ENCODE measurements at places on chromosomes 12 and 14.

DNA sequence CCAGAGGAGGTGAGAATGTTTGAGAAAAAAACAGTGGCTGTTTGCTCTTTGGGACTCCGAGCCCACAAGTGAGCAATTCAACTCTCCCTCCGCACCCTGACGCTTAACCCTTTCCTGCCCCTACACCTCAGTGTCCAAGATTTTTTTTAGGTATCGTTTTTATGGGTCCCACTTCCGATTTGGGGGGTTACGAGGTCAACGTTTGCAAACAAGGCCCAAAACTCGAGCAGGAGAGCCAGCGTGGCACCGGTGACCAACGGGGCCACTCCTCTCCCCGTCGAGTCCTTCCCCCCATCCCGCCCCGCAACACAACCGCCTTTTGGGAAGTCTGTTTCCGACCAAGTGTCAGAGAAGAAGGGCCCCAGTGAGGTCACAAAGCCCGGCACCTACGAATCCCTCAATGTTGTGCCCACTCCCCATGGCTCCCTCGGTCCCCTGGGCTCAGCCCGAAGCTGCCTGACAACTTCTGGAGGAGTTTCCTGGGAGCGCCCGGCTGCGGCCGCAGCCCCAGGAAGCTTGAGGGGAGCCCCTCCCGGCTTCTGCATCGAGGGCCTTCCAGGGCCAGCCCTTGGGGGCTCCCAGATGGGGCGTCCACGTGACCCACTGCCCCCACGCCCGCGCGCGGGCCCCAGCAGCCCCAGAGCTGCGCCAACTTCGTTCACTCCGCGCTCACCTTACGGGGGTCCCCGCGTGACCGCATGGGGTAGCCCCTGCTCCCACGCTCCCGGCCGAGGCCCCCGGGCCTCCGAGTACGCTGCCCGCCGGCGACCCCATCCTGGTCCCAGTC lies 1.2 kb downstream of the CDK2AP1 start:
- peak; percentile 42 for DNase-seq

GRCh38 chr14:66833816-66834215 lies 325.9 kb downstream of the GPHN start:
- no peak for DNase-seq

GRCh38 chr14:40955131-40955505 lies 651.6 kb upstream of the LRFN5 start:
- peak; percentile 2 for DNase-seq

- no peak for DNase-seq
These were observed 25.8 kb downstream of the PPP2R5E start for GRCh38 chr14:63517354-63517753.

GRCh38 chr12:69529021-69529420 lies 56.2 kb upstream of the CCT2 start:
- DNase-seq: no peak

GRCh38 chr12:75481013-75481705 lies 604 bp downstream of the GLIPR1 start:
- no peak for DNase-seq

DNA sequence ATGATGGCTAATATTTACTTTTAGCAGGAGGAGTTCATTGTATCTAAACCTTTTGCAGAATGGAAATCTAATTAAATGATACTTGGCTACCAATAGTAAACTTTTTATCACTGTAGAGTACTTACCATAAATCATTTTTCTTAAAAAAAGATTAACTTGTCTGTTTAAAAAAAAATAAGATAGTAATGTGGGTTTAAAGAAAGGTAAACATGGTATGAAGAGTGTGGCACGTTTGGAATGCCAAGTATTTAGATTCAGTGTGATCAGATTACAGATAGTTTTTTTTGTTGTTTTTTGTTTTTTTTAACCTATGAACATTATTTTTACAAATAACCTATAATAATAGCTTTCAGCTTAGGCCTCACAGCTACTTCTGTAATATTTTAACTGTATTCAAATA lies 25.8 kb downstream of the KTN1 start:
- peak; percentile 37 for DNase-seq

DNA sequence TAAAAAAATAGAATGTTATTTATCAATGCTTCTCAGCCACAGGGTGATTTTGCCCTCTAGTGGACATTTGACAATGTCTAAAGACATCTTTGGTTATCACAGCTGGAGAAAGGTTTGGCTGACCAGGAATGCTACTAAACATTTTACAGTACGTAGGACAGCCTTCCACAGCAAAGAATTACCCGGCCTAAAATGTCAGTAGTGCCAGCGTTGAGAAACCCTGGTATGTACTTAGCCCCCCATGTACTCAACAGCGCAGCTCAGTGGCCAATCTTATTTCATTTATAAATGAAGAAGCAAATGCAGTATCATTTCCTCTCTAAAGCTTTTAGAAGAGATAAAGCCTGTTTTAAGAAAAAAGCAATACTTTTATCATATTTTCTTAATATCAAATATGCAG lies 5.8 kb downstream of the MARK3 start:
- peak; percentile 23 for DNase-seq

GRCh38 chr12:116314477-116314876 lies 37.0 kb upstream of the MED13L start:
- no peak for DNase-seq

GRCh38 chr14:33457617-33458016 lies 493.3 kb downstream of the EGLN3 start:
- DNase-seq: no peak

DNA sequence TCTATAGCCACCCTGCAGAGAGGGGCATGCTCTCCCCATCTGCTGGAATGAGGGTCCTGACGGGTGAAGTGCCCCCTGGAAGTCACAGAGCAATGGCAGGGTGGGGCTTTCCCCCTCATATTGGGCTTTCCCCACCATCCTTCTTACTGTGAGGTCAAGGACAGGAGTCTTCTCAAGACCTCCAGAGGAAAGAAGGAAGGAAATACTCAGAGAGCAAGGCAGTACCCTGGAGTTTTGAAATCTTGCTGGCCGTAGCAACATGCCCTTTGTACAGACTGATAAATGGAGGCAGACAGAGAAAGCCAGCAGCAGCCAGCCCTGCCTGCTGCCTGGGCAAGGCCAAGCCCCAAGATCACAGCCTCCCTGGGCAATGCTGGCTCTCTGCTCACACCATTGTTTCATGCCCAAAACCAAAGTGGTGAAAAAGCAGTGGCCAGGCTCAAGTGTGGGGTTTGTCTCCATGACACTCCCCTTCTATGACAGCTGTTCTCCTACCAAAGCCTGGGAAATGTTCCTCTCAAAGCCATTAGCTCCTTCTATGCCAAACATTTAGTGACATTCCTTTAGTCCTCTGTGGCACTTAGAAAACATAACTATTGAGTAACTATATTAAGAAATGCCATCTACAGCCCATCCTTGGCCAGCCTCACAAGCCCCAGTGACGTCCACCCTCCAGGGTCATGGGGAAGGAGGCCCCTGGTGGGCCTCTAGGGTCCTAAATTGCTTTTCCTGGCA lies 13.2 kb upstream of the ITPK1 start:
- no peak for DNase-seq

GRCh38 chr14:57818511-57818910 lies 47.4 kb downstream of the SLC35F4 start:
- no peak for DNase-seq

DNA sequence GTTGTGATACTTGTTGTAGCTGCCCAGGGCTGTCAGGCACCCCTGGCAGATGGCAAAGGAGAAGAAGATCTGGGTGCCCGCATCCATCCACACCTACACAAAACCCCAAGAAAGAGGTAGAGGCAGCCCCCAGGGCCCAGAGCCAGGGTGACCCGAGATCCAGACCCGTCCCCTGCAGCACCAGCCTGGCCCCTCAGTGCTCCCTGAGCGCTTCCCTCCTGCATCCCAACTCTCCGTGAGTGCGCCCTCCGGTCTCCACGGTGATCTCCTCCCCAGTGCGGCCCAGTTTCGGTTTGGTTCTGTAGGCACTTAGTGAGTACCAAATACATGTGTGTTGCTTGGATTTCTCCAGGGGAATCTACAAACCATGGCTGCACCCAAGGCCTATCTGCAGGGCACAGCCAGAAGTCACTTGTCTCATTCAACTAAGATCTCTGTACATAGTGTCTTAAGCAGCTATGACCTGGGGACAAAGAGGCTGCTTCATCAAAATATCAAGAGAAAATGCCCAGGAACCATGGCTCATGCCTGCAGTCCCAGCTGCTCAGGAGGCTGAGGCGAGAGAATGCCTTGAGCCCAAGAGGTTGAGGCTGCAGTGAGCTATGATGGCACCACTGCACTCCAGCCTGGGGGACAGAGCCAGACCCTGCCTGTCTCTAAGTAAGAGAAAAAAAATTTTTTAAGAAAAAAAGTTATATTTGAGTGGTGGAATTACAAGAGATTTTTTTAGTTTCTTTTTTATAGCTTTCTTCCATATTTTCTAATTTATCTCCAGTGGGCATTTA lies 15.9 kb downstream of the SLC6A12 start:
- no peak for DNase-seq

DNA sequence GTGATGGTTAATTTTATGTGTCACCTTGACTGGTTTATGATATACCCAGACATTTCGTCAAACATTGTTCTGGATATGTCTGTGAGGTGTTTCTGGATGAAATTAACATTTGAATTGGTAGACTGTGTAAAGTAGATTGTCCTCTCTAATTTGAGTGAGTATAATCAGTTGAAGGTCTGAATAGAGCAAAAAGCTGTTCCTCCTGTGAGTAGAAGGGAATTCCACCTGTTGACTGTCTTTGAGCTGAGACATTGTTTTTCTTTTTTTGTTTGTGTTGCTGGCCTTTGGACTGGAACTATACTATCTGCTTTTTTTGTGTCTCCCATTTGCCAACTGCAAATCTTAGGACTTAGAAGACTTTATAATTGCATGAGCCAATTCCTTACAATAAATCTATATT lies 920.9 kb upstream of the LRFN5 start:
- no peak for DNase-seq

GRCh38 chr12:32419520-32419960 lies 20.2 kb downstream of the FGD4 start:
- no peak for DNase-seq

DNA sequence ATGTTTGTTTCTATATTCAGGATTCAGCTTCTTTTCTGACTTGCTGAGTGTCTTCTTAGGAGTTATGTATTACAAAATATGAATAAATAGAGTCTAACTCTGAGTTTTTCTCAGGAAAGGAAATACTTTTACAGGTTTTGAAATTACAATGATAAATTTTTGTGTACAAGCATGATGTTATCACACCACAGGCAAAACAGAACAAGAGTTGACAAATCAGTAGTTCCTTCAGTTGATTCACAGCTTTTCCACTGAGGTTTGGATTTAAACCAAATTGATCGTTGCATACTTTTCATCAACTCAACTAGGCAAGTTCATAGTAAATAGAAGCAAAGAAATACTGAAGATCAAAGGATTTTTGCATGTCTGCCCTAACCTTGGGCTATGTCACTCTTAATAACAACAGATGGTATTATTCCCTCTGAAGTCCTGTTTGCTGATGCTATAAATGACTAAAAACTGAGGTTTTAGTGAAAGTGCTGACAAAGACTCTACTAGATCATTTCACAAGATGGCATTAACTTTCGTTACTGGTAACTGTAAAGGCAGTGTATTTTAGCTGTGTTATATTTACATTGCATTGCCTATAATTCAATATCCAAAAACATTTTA lies 520.2 kb downstream of the FLRT2 start:
- no peak for DNase-seq

DNA sequence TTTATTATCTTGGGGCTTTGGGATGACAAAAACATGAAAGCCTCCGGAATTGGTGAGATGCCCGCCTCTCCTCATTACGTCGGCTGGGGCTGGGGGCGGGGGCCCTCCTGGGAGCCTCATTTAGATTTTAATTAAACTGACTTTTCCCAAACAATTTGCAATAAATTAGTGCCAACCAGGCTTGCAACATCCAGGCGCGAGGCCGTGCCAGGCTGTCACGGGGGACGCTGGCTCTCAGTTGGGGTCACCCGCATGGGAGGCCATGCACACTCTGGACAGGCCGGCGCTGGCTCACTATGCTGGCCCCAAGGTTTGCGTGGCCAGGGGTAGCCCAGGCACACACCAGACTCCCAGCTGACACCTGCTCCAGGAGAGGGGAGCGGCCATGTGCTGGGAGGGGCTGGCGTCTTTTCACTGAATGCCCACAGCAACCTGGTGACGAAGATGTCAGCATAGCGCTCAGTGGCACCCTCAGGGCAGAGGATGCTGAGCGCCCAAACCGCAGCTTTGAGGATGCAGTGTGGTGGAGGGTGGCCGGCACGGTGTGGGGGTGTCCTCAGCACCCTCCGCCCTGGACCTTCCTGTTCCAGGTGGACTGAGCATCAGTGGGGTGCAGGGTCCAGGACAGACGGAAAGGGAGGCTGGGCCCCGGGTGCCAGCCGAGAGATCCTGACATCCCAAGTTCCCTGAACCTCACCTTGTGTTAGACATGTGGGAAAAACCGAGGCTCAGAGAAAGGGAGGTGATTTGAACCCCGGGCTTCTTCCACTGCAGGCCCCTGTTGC lies 190.8 kb upstream of the C14orf180 start:
- DNase-seq: no peak

- DNase-seq: no peak
These were observed 152.7 kb downstream of the PELI2 start for GRCh38 chr14:56270921-56271320.

DNA sequence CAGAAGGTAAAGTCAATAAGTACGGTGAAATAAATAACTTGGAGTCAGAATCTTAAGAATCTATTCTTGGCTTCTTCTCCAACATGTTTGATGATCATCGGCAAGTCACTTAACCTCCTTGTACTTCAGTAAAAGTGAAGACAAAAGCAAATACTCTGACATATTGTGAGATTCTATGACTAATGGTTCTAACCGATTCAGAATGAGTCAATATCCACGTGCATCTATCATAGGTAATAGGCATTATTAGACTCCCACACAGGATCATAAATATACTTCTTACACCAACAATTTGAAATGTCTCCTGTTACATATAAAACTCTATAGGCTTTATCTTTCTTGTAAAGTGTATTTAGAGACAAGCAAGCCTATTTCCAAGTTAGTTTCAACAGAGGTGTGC lies 144.4 kb upstream of the ATXN7L3B start:
- no peak for DNase-seq

DNA sequence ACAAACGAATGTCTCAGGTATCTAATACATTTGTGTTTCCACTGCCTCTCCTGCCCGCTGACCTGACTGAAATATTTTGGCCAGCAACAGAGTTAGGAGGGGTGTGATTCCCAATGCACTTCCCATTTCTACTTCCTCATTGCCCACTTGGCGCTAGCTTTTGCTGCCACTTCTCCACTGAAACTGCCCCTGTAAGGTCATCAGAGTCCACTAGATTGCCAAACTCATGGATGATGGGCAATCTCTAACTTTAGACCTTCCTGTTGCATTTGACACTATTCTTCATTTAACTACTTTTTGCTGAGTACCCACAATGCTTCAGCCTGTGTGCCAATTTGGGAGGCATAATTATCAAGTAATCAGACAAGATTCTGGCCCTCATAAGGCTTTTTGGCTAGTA lies 40.8 kb downstream of the GPR65 start:
- no peak for DNase-seq

DNA sequence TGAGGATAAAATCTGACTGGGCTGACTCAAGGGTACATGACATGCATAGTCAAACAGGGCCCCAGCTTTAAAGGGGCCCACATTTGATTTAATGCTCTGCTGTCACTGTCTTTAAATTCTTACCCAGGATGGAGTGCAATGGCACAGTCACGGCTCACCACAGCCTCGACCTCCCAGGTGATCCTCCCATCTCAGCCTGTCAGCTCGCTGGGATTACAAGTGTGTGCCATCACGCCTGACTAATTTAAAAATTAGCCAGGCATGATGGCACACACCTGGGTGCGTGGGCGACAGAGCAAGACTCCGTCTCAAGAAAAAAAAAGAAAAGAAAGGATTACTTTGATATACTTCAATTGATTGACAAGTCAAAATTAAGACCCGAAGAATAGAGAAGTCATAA lies 9.2 kb upstream of the PLBD1 start:
- DNase-seq: no peak
